ENCODE measurements at places on chromosomes 5 and 9.

DNA sequence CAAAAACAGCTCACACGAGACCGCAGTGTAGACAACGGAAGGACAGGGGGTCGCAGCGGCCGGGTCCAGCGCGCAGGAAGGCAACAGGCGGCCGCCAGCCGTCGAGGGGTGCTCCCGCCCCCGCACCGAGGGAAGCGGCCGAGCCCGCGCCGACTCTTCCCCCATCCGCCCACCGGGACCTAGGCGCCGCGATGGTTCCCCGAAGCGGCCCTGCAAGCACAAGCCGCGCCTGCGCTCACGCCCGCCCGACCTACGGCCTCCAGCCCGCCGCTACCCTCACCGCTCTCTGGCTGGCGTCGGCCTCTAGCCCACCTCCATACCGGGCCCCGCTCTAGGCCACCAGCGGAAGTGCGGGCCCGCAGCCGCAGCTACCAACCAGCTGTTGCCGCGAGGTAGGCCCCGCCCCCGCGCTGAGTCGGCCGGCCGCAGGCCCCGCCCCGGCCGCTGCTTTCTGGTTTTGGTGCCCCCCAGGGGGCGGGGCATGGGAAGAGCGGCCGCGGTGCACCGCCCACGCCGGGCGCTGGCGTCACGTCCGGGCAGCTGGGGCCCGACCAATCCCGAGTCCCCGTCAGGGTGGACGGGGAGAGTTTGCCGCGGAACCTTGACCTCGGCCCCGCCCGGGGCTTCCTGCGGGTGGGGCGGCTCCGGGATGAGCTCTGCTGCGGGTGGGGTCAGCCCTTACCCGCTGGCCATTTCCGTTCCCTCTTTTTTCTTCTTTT, at the start of gene SETX:
Gene SETX, minus strand, starts transcription at position 350 of the 719 bp plus-strand sequence. CDS start 5,558 bp downstream, outside the sequence.
- DNase-seq, result peak; percentile 92

GRCh38 chr5:80590766-80591165, 20.7 kb upstream of the ANKRD34B start:
- no peak for DNase-seq

- DNase-seq, result no peak
Observed at GRCh38 chr5:62376064-62376463, 27.6 kb downstream of the DIMT1 start.

- DNase-seq, result no peak
Observed at GRCh38 chr9:133443982-133444381, 15.8 kb upstream of the CACFD1 start.

GRCh38 chr9:96020792-96021550, 145.5 kb downstream of the ERCC6L2 start:
- no peak for DNase-seq

GRCh38 chr9:76180541-76180940, 213.7 kb downstream of the RFK start:
- DNase-seq, result no peak

GRCh38 chr5:407801-408268, 35.1 kb upstream of the EXOC3 start:
- DNase-seq, result no peak

GRCh38 chr9:85439791-85440190, 302.0 kb downstream of the AGTPBP1 start:
- DNase-seq, result no peak

- DNase-seq, result no peak
Observed at GRCh38 chr5:66633754-66634153, 37.6 kb downstream of the MAST4 start.

- no peak for DNase-seq
Observed at GRCh38 chr9:126294331-126295081, 32.1 kb upstream of the MVB12B start.

GRCh38 chr9:120756531-120756930, 36.7 kb downstream of the FBXW2 start:
- DNase-seq, result no peak

GRCh38 chr9:120531683-120532300, 48.2 kb downstream of the CDK5RAP2 start:
- no peak for DNase-seq

GRCh38 chr9:22073349-22073748, 64.2 kb upstream of the CDKN2B start:
- no peak for DNase-seq

GRCh38 chr9:128384801-128385495, 13.8 kb downstream of the URM1 start:
- DNase-seq, result no peak

GRCh38 chr5:114308017-114308416, 53.9 kb upstream of the KCNN2 start:
- DNase-seq, result no peak

DNA sequence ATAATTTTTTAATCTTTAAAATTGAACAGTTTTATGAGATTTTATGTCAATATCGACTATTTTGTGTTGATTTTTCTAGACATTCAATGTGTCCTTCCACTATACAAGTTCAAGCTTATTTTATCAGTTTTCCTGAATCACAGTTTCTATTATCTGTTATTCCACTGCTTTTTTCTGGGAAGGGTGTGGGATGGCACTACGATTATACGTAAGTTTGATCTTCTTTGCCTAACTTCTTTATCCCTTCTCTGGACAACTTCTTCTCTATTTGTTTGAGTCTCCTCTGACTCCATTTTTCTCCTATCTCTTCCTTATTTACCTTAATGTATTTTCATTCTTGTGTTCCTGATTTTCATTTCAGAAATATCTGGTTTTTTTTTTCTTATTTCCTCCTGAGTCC, 24.5 kb downstream of the TBC1D9B start:
- DNase-seq, result no peak

DNA sequence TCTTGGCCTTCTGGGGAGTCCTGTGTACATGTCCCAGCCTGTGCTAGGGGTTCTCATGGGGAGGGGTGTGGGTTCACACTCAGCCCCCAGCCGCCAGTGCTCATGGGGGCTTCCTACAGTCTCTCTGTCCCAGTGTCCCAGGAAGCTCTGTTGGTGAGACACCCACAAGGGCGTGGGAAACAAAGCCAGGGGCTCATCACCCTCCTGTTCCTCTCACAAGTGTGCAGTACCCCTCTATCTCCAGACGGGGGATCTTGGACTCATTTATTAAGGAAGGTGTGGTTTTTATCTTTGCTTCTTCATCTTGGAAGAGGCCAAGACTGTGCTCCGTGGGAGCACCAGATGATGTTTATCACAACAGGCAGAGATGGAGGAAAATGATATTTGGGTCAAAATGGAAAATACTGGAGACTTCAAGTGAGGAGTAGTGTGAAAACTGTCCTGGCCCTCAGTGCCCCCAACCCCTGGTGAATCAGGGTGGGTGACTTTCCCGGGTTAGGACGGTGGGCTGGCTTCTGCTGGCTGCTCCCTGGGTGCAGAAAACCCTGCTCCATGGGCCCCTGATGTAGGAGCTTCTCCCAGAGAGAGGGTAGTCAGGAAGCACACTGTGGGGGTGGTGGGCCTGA, 15.2 kb downstream of the TMEM171 start:
- DNase-seq, result no peak

GRCh38 chr9:88388886-88389605, 802 bp downstream of the SPIN1 start:
- peak; percentile 8 for DNase-seq

- DNase-seq, result no peak
Observed at GRCh38 chr9:112012026-112012902, 115.7 kb downstream of the UGCG start.

- DNase-seq, result no peak
Observed at GRCh38 chr9:114501796-114502682, 3.2 kb downstream of the WHRN start.

GRCh38 chr5:141929398-141930058, 5.9 kb downstream of the DELE1 start:
- no peak for DNase-seq

GRCh38 chr5:147578228-147579024, 68.6 kb upstream of the DPYSL3 start:
- DNase-seq, result no peak

- DNase-seq, result no peak
Observed at GRCh38 chr5:136424835-136425584, 59.7 kb upstream of the TRPC7 start.

GRCh38 chr5:10977011-10977410, 216.0 kb upstream of the DAP start:
- no peak for DNase-seq

DNA sequence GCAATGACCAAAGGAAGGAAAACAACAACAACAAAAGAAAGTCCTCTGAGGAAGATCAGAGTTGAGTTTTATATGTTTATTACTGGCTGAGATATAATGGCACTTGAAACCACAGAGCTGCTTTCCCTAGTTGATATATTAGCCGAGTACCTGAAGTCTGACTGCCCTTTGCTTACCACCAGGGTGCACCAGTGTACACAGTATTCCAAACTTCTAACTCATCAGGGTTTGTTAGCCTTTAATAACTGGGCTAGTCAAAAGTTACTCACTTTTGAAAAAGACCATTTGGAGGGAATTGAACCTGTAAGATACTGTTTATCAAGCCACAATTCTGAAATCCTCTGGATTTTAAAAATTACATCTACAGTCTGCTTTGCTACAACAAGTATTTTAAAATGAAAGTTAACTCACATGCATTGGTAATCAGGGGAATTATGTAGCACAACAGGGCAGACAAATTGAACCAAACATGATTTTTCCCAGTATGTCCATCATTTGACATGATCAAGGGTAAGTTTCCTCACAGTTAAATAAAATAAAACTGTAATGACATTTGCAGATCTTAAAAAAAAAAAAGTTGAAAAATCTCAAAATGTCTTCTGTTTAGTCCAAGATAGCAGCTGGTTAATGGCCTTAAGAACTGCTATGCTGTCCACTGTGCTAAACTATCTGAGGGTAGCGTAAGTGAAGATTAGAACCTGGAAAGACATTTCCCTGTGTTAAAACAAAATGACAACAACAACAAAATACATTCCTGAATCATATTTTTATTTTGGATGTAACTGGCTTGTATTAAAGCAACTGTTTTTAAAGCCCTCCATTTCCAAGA, 57.3 kb upstream of the C6 start:
- DNase-seq, result no peak

- DNase-seq, result peak; percentile 81
Observed at GRCh38 chr9:127224883-127225739, 39.5 kb upstream of the GARNL3 start.

- no peak for DNase-seq
Observed at GRCh38 chr5:177132136-177133095, 1.2 kb upstream of the NSD1 start.

- peak; percentile 30 for DNase-seq
Observed at GRCh38 chr5:36739751-36740221, 133.4 kb downstream of the SLC1A3 start.

GRCh38 chr5:127652952-127653611, 4.2 kb downstream of the CTXN3 start:
- DNase-seq, result no peak

- no peak for DNase-seq
Observed at GRCh38 chr9:136634904-136635303, 27.8 kb upstream of the EGFL7 start.

GRCh38 chr9:75149841-75150241, 61.5 kb downstream of the OSTF1 start:
- no peak for DNase-seq

GRCh38 chr9:105062222-105062855, 134.4 kb upstream of the ABCA1 start:
- DNase-seq, result no peak

DNA sequence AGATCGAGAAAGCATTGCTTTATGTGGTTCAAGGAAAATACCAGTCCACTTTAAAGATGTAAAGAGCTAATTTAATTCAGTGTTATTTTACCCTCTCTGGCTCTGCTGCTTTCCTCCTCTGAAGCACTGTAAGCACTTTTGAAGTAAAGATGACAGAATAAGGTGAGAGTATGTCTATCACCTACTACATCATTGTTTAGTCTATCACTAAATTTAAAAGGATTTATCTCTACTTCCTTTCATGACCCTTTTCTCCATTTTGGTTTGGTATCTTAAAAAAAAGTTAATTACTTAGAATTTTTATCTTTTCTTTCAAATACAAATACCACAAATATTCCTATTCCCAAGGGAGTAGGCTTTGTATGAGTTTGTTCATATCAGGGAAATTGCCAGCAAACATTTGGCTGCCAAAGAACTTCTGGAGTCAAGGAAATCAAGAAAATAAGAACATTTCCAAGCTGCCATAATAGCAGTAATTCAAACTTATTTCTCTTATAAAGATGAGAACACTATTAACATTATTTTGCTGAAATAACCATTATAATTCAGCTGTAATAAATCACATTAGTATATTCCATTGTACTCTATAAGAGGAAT, 77.8 kb downstream of the SLC38A9 start:
- DNase-seq, result no peak

DNA sequence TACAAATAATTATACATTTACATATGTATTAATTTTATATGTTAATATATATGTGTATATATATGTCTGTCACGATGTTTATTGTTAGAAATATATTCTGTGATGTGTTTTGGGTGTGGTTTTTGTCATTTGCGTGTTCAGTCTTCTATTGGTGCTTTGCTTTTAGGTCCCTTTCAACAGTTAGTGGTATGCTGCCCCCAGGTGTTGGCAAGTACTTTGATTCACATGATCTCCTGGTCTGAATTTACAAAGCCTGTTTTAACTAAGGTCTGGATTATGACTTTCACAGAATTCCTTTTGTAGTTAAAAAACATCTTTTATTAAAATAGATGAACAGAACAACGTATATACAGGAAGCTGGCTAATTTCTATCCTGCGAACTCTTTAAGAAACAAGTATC, 271.5 kb downstream of the CCDC171 start:
- DNase-seq, result no peak

DNA sequence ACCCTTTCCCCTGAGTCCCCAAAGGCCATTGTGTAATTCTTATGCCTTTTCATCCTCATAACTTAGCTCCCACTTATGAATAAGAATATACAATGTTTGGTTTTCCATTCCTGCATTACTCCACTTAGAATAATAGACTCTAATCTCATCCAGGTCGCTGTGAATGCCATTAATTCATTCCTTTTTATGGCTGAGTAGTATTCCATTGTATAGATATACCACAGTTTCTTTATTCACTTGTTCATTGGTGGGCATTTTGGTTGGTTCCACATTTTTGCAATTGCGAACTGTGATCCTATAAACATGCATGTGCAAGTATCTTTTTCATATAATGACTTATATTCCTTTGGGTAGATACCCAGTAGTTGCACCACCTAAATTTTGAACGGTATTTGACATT, 101.5 kb downstream of the SEMA5A start:
- no peak for DNase-seq

GRCh38 chr5:40653221-40654022, 26.3 kb upstream of the PTGER4 start:
- no peak for DNase-seq

- no peak for DNase-seq
Observed at GRCh38 chr5:157030692-157031091, 28.2 kb downstream of the HAVCR1 start.

GRCh38 chr9:132381966-132382541, 24.6 kb downstream of the TTF1 start:
- DNase-seq, result no peak

DNA sequence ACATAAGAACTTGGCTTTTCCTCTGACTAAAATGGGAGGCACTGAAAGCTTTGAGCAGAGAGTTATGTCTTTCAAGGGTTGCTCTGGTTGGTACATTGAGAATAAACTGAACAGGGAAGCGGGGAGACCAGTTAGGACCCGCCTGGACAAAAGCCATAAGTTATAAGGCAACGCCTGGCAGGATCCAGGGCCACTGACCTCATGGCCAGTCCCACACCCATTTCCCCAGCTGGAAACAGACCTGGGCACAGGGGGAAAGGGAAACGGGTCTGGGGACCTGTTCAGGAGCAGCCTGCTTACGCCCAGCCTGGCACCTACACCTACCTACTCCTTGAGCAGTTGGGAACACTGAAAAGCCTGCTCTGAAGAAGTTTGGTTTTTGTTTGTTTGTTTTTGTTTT, 1.3 kb downstream of the SPINK4 start:
- DNase-seq, result no peak

- no peak for DNase-seq
Observed at GRCh38 chr5:180282281-180282680, 9.6 kb downstream of the MAPK9 start.

- no peak for DNase-seq
Observed at GRCh38 chr5:39799242-39799641, 374.5 kb upstream of the DAB2 start.

All from stimulated activated CD8-positive, alpha-beta memory T cell treated with anti-CD3 and anti-CD28 coated beads, Interleukin-12 subunit alpha, Interleukin-12 subunit beta, amount 100 ng/mL, for 1 hour (primary cell).